ENCODE measurements at places on chromosomes 13 and 19.

DNA sequence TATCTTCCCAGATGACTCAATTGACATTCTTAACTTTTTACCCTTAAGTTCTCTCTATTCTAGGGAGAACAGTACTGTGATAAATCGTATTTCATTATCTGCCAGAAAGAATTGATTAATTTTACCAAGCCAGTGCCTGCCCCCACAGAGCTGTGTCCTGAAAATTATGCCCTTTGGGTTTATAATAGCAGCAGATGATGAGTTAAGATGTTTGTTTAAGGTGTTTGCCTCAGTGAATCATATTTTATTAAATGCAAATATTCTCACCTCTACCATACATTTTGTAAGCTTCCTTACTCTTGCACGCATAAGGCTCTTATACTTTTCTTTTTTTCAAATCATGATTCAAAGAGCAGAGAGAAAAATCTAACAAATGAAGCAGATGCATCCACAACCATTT lies 318.6 kb downstream of the DCT start:
- DNase-seq = no peak

- no peak for DNase-seq
These were observed 9.9 kb downstream of the ZNF112 start for GRCh38 chr19:44346556-44346955.

GRCh38 chr19:14347999-14348889 lies 33.0 kb upstream of the ADGRE5 start:
- peak; percentile 72 for DNase-seq

GRCh38 chr19:44051650-44052402 lies at the start of gene ZNF223:
ZNF223 (plus strand) TSS chr19:44052036; CDS start chr19:44055177, 3,141 bp downstream.
- DNase-seq = peak; percentile 55
